Lower lobe of right lung (tissue), 2 donors: ENCODE measurements at places on chromosomes 3 and 15. TPM values are rescaled to one million over a fixed set of nuclear protein-coding genes. Genes with fewer than 3 reads are reported as not detected.

GRCh38 chr3:112769286-112769978 is 77.2 kb downstream of the CD200R1L start:
- no peak overlapping the region for H3K27ac ChIP-seq
- no peak for DNase-seq
- H3K4me1 ChIP-seq, result no peaks in the 10 kb centered on the region
- H3K36me3 ChIP-seq, result no peaks in the 10 kb centered on the region
- H3K27me3 ChIP-seq, result no peaks in the 10 kb centered on the region
- no peak overlapping the region for H3K4me3 ChIP-seq

GRCh38 chr3:15924914-15925313 is 127.1 kb upstream of the ANKRD28 start:
- no peak overlapping the region for H3K4me3 ChIP-seq
- H3K4me1 ChIP-seq, result no peaks in the 10 kb centered on the region
- no peak overlapping the region for H3K27ac ChIP-seq
- no peak for DNase-seq
- no peaks in the 10 kb centered on the region for H3K27me3 ChIP-seq

- H3K27ac ChIP-seq, result no peak overlapping the region
- peaks cover 10% of the 10 kb centered on the region for H3K4me1 ChIP-seq
- H3K27me3 ChIP-seq, result no peaks in the 10 kb centered on the region
Observed at GRCh38 chr3:114721864-114722263, 425.2 kb downstream of the ZBTB20 start.

- H3K27ac ChIP-seq, result no peak overlapping the region
- no peak for DNase-seq
- H3K4me1 ChIP-seq, result peaks cover 22% of the 10 kb centered on the region
Observed at GRCh38 chr15:36175741-36176291, 403.6 kb upstream of the CDIN1 start.

DNA sequence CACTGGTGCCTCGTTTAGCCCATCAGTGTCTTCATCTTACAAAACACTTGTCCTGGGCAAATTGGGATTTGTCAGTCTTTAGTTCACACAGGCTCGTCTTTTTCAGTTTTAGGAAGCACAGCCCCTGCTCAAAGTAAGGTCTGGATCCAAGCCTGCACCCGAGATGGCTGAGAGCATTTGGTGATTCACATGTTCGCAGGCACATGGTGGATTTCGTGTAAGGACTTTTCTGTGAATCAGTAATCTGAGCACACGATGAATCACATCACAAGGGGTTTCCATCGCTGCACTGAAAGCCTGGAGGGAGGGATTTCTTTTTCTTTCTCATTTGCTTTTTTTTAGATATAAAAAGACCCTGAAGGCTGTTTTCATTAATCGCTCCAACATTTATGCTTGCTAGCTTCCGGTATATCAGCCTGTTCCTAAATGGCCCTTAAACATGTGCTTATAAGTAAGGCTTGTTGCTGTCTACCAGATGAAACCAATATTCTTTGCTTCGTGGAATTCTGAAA is 435.6 kb upstream of the ATP10A start:
- H3K27me3 ChIP-seq, result no peaks in the 10 kb centered on the region
- DNase-seq, result no peak
- H3K4me3 ChIP-seq, result no peak overlapping the region
- no peaks in the 10 kb centered on the region for H3K4me1 ChIP-seq
- no peaks in the 10 kb centered on the region for H3K36me3 ChIP-seq

DNA sequence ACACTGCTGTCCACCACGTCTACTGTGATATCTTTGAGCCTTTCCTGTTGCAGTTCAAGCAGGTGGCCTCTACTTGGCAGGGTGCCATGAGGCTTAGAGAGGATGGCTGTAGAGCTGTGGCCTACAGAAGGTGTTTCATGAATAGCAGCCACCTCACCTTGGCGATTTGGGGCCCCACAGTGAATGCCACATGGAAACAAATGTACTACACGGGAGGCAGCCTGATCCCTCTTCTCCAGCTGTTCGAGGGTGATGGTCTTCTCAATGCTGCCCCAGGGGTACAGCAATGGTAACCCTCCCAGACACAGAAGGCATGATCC is 70.7 kb downstream of the FAM43A start:
- no peaks in the 10 kb centered on the region for H3K36me3 ChIP-seq
- no peak overlapping the region for H3K4me3 ChIP-seq
- no peak overlapping the region for H3K27ac ChIP-seq
- H3K27me3 ChIP-seq, result no peaks in the 10 kb centered on the region

DNA sequence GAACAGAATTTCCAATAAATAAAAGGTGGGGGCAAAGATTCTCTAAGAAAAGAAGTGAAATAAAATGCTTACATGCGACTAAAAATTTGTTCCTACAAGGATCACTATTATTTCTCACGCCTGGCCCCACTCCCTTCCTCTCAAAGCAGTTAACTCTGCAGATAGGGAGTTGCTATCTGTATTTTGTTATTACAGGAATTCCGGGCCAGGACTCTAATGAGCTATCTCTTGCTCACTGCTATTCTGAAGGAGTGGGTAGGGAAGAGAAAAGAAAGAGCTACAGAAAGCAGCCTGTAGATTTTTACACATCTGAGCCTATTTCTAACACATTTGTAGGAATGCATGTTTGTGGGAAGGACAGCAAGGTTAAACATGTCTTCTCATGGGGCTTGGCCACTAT is 140.4 kb downstream of the PCCB start:
- DNase-seq, result no peak
- no peak overlapping the region for H3K4me3 ChIP-seq
- no peak overlapping the region for H3K27ac ChIP-seq
- no peaks in the 10 kb centered on the region for H3K36me3 ChIP-seq
- no peaks in the 10 kb centered on the region for H3K4me1 ChIP-seq

DNA sequence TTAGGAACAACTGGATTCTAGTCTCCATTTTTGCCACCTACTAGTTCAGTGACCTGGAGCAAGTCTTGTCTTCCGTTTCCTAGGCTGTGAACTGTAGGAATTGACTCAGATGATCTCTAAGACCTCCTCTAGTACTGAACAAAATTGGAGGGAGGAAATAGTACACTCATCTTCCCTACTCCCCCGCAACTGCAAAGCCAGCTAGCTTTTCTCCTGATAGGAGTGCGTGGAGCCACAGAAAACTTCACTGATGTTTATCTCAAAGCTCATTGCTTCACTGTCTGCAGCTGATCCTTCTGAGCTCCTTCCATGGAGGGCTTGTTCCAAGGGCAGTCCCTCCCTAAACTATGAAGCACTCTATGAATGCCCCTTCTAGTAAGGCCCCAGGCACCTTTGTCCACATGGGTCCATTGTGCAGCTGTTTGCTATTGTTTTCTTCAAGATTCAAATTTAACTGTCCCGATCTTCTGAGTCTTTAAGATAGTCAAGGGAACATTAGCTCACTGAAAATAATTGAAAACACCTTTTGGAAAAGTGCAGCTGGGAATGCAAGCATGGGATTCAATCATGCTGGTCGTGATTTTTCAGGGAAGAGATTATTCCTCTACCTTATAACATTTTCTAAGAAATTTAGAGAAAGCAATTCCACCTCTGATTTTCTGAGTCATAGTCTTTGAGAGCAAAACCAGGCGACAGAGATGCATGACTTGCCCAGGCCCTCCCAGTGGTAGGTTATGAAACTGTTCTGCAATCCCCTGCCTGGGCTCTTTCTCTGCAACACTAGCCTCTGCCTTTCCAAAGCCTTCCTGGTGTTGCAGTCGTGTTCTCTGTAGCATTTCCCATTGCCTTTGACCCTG is 24.3 kb downstream of the FILIP1L start:
- H3K27me3 ChIP-seq, result no peaks in the 10 kb centered on the region
- H3K4me1 ChIP-seq, result peaks cover 4% of the 10 kb centered on the region
- no peaks in the 10 kb centered on the region for H3K36me3 ChIP-seq

DNA sequence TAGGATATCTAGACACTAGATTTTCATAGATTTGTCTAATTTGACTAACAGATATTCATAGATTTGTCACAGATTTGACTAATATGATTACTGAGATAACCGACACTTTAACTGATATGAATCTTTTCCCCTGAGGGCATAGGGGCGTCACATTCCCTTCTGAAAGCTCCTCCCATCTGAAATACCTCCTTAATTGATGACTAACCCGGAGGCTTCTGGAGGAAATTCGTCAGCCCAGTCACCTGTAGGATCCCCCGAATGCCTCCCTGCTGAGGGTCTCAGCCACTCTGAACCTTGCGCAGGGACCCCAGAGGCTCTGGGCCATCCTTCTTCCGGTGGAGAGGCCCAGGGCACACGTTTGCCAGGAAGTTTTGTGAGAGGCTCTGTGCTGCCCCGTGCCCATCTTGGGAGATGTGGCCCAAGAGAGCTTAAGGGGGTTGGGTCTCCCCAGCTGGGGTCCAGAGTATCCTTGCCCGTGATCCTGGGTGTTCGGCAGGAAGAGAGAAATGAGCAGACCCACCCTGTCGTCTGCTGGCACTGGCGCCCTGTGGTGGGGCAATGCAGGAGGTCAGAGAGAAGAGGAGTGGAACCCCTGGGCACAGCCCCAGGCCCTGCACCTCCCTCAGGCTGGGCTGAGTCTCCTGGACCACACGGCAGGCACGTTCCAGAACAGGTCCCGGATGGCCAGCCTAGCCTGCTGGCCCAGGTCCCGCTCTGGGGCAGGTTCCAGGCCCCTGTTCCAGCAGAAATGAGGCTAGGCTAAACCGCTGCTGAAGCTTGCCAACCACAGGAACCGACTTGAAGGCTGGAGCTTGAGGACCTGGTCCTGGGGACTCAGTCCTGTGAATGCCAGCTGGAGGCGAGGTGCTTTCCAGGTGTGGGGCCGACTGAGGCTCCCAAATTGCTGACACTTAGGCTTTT is 1.7 kb downstream of the PLA2G4D start:
- no peak overlapping the region for H3K4me3 ChIP-seq
- no peak overlapping the region for H3K27ac ChIP-seq
- no peak for DNase-seq
- no peaks in the 10 kb centered on the region for H3K36me3 ChIP-seq

Gene SEMA6D
- total RNA-seq, result 10.2 TPM

Gene PLS1
- total RNA-seq, result 23.9 TPM

Gene PAK2
- 80.7 TPM for total RNA-seq

Gene LAMB2
- total RNA-seq, result 410 TPM
